ENCODE measurements at places on chromosomes 3 and 15. TPM values are rescaled to one million over a fixed set of nuclear protein-coding genes. Genes with fewer than 3 reads are reported as not detected.

- H3K4me3 ChIP-seq, result no peak overlapping the region
- peaks cover 12% of the 10 kb centered on the region for H3K4me1 ChIP-seq
- H3K27ac ChIP-seq, result no peak overlapping the region
- DNase-seq, result peak; percentile 91
- no peaks in the 10 kb centered on the region for H3K27me3 ChIP-seq
Observed at GRCh38 chr15:60407415-60407805, 9.6 kb upstream of the ANXA2 start.

GRCh38 chr3:52028572-52028971 lies 27.8 kb downstream of the DUSP7 start:
- no peak overlapping the region for H3K4me3 ChIP-seq
- H3K4me1 ChIP-seq, result no peaks in the 10 kb centered on the region
- H3K27ac ChIP-seq, result no peak overlapping the region
- H3K36me3 ChIP-seq, result no peaks in the 10 kb centered on the region
- peak; percentile 23 for DNase-seq
- no peaks in the 10 kb centered on the region for H3K27me3 ChIP-seq

DNA sequence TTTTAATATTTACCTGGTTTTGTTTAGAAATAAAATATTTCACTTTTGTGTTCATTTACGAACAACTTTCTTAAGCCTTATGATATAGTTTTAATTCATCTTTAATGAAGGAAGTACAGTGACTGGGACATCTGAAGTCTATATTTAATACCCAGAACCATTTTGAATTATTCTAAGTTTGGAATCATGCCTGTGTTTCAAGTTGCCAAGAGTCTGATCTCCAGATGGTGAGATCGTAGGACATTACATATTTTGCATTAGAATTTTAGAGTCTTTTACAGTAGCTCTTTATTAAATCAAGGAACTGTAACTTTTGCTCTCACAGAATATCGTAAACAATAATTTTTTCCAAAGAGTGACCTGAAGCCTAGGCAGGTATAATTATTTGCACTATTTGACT lies 420.7 kb downstream of the SI start:
- no peaks in the 10 kb centered on the region for H3K27me3 ChIP-seq
- no peak for DNase-seq
- no peak overlapping the region for H3K4me3 ChIP-seq

DNA sequence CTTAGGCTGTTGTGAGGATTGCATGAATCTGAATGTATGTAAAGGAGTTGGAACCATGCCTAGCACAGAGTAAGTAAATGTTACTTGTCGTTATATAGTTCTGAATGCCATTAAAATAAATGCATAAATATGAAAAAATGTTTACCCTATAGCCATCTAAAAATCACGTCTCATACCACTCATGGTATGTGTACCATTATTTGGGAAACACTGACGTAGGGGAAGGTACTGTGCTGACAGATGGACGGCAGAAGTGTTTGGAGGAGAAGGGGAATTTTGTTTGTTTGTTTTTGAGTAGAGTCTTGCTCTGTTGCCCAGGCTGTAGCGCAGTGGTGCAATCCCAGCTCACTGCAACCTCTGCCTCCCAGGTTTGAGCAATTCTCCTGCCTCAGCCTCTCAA lies 30.5 kb upstream of the PDZRN3 start:
- H3K27ac ChIP-seq, result no peak overlapping the region
- H3K4me3 ChIP-seq, result no peak overlapping the region
- peaks cover 4% of the 10 kb centered on the region for H3K4me1 ChIP-seq
- no peaks in the 10 kb centered on the region for H3K36me3 ChIP-seq

DNA sequence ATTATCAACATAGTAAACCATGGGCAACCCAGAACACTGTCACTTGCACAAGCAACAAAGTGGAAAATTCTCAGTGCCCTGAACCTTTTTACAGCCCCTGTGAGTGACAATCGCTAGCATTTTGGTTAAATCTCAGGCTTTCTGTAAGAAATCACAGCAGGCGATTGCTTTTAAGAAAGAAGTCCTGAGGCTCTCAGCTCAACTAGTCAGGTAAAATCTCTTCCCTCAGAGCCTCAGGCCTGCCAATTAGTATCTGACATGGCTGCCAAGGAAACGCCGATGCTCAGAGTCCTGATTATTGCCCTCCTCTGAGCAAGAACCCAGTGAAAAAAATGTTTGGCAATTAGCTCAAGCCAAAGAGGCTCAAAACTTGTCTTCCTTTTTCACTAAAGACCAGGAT lies 530.8 kb downstream of the DIPK2A start:
- DNase-seq, result no peak
- no peaks in the 10 kb centered on the region for H3K4me1 ChIP-seq
- H3K27me3 ChIP-seq, result no peaks in the 10 kb centered on the region
- no peaks in the 10 kb centered on the region for H3K36me3 ChIP-seq

DNA sequence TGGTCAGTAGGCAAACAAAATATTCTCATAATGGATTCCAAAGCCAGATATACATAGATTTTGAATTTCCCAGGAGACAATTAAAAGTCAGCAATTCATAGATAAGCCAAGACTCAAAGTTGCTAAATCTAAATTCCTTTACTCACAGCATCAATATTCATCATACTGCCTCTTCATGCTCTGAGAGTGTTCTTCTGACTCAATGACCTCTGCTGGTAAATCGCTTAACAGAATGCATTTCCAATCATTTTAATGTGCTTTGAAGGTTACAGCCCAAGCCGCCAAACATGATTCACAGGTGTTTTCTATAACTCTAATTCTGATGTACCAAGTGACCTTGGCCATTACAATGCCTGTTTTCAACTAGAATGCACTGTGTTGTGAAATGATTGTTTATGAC lies 24.2 kb upstream of the SLC4A7 start:
- no peaks in the 10 kb centered on the region for H3K36me3 ChIP-seq
- no peaks in the 10 kb centered on the region for H3K27me3 ChIP-seq
- no peak overlapping the region for H3K4me3 ChIP-seq
- no peak overlapping the region for H3K27ac ChIP-seq
- DNase-seq, result no peak

DNA sequence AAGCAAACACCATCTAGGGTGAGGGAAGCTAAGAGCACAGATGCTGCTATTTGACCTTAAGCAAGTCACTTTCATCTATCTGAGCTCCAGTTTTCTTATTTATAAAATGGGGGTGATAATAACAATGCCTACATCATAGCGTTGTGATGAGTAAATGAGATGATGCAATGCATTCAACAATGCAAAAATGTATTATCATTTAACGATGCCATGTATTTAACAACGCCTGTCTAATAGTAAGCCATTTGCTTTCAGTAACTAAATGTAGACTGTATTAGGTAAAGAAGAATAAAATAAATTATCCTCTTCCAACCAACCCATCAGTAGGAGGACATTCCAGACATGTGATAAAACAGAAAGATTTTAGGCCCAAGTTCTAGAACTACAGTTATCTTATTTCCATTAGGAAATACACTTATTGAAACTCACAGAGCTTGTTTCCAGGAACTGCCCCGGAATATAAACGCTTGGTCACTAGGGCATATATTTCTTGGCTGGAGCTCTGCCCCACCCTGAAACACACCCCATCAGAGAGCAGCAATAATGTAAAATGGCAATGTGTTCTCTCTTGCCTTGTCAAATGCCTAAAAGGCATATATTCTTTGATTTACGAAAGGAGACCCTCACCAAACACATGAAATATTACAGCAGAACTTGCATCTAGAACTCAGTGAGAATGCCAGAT lies 128.3 kb downstream of the LIPC start:
- no peak for DNase-seq
- H3K27ac ChIP-seq, result no peak overlapping the region
- no peaks in the 10 kb centered on the region for H3K36me3 ChIP-seq
- H3K4me1 ChIP-seq, result no peaks in the 10 kb centered on the region
- no peak overlapping the region for H3K4me3 ChIP-seq

- H3K4me1 ChIP-seq, result no peaks in the 10 kb centered on the region
- DNase-seq, result no peak
- no peak overlapping the region for H3K4me3 ChIP-seq
Observed at GRCh38 chr3:1048558-1048957, 44.3 kb upstream of the CNTN6 start.

- H3K27me3 ChIP-seq, result peaks cover 8% of the 10 kb centered on the region
- no peak for DNase-seq
- H3K27ac ChIP-seq, result no peak overlapping the region
Observed at GRCh38 chr3:183587336-183587735, 31.8 kb upstream of the KLHL6 start.

GRCh38 chr15:57221134-57221533 lies 155.2 kb upstream of the CGNL1 start:
- peaks cover 8% of the 10 kb centered on the region for H3K4me1 ChIP-seq
- H3K36me3 ChIP-seq, result no peaks in the 10 kb centered on the region
- DNase-seq, result no peak
- no peaks in the 10 kb centered on the region for H3K27me3 ChIP-seq

DNA sequence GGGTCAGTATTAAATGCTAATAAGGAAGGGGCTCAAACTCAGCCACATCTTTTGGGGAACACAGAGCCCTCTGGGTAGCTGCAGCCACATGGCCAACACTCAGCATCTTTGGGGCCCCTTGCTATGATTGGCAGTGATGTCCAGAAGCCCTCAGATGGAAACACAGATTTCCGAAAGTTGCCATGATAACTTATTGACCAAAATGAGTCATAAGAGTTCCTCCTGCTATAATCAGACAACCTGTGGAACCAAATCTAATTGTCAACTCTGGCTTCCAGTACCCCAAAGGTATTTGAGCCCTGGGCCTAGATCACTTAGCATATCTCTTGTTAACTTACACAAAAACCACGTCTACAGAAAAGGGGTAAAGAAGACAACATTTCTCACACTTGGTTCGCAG lies 392.2 kb downstream of the KCNH8 start:
- H3K36me3 ChIP-seq, result no peaks in the 10 kb centered on the region
- H3K27ac ChIP-seq, result no peak overlapping the region
- no peaks in the 10 kb centered on the region for H3K27me3 ChIP-seq
- H3K4me3 ChIP-seq, result no peak overlapping the region

DNA sequence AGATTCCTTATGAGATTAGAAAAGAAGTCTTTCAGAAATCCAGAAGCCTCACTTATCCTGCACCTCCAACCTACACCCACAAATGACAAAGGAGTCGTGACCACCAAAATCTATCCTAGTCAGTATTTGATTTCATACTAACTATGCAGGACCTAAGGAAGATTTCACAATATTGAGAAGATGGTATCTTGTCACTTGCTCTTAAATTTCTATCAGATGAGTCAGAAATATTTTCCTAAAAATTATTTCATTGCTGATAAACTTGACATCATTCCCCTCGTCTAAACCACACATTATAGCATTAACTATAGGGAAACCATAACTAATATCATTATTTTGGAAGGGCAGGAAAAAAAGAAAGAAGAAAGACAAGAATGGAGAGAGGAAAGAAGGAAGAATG lies 138.0 kb upstream of the THBS1 start:
- no peak overlapping the region for H3K27ac ChIP-seq
- H3K4me3 ChIP-seq, result no peak overlapping the region
- no peaks in the 10 kb centered on the region for H3K36me3 ChIP-seq
- no peak for DNase-seq
- H3K27me3 ChIP-seq, result no peaks in the 10 kb centered on the region
- no peaks in the 10 kb centered on the region for H3K4me1 ChIP-seq

DNA sequence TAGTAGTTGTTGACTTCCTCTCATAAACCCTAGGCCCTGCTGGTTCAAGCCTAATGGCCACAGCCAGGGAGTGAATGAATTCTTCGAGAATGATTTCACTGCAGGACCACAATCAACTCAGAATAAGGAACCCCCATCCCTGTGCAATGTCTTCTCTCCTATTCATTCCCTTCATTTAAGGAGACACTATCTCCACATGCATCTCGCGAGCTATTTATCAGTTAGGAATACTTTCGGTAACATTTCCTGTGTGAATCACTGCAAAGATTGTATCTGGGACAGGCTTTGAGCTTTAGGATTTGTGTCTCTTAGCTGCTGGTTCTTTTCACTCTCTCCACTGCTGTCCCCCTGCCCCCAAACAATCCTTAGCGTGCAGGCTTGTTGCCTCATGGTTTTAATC lies 94.4 kb downstream of the MYLK start:
- H3K36me3 ChIP-seq, result peaks cover 58% of the 10 kb centered on the region
- DNase-seq, result peak; percentile 79
- no peak overlapping the region for H3K4me3 ChIP-seq
- H3K27me3 ChIP-seq, result no peaks in the 10 kb centered on the region
- peaks cover 40% of the 10 kb centered on the region for H3K4me1 ChIP-seq
- H3K27ac ChIP-seq, result peak overlapping the region; percentile 81

DNA sequence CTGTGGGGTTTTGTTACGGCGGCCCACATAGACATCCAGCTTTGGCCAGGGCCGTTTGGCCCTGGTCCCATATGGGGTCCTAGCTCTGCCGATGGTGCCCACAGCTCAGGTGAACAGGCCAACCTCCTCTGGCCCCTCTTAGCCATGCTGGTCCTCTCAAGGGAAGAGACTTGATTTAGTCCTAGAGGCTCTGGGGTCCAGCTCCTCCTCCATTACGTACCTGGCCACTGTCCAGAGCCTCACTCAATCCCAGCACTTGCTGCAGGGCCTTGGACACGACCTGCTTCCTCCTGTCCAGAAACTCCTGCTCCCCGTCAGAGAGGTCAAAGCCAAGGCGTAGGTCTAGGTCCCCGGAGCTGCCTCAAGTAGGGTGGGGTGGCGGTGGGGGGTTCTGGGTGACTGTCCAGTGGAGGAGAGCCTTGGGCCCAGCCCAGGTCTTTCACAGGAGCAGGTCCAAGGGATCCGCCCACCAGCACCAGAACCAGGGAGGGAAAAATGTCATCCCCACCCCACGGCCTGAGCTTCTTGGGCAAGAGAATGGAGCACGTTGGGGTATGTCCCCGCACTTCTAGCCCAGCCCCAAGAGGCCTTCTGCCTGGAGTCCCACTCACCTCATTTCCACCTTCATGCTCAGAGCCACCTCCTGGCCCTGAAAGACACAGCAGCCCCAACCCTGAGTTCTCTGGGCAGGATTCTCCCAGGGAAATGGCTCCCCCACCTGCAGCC lies 6.8 kb downstream of the PLA2G4F start:
- H3K27ac ChIP-seq, result no peak overlapping the region
- no peaks in the 10 kb centered on the region for H3K36me3 ChIP-seq
- no peak for DNase-seq
- peaks cover 25% of the 10 kb centered on the region for H3K27me3 ChIP-seq
- no peaks in the 10 kb centered on the region for H3K4me1 ChIP-seq
- H3K4me3 ChIP-seq, result no peak overlapping the region

DNA sequence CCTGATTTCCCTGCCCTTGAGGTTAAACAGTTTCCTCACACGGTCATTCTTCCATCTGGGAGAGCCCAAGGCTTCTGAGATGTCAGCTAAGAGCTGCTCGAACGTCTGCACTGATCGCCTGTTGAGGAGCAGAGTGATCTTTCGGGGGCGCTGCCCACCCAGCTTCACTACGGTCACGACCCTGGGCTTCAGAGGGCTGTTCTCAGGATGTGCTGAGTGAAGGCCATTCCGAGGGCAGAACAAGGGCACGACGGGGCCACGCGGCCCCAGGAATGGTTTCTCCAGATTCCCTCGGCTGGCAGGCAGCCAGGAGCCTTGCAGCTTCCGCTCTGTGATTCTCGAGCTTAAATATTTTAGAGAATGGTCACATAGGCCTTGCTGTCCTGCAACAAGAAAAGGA lies 25.7 kb downstream of the DCLK3 start:
- H3K27me3 ChIP-seq, result peaks cover 7% of the 10 kb centered on the region
- H3K27ac ChIP-seq, result no peak overlapping the region
- DNase-seq, result no peak
- H3K36me3 ChIP-seq, result no peaks in the 10 kb centered on the region
- no peaks in the 10 kb centered on the region for H3K4me1 ChIP-seq
- H3K4me3 ChIP-seq, result no peak overlapping the region

The AQP9 gene
- not detected for total RNA-seq

The HMG20A gene
- total RNA-seq, result 25.3 TPM

The CPEB1 gene
- 6.9 TPM for total RNA-seq

The HERC2 gene
- 21.7 TPM for total RNA-seq

The GRK7 gene
- not detected for total RNA-seq

The XCR1 gene
- total RNA-seq, result not detected

All from IMR-90 (cell line).